ENCODE measurements at places on chromosomes 11 and 22.

DNA sequence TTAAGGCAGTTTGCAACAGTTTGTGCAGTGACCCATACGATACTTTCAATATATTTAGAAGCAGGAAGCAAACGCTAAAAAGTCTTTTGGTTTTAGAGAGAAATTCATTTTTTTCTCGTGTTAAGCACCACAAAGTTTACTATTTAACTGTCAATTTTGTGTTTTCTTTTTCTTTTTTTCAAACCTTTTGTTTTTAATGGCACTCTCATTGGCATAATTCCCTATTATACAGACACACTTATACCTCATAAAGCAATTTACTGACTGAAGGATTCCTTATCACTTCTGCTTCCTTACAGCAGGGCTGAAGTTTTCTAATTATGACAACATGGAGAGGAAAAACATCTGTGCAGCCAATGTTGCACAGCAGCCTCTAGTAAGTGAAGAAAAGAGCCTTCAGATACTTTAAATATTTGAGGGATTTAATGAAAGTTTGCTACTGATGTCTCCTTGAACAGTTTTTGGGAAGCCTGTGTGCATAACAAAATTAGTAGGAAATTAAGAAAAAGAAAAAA is 2191.2 kb downstream of the LRRC4C start:
- no peak for DNase-seq

- DNase-seq = no peak
Observed at GRCh38 chr22:38700270-38700788, 414 bp downstream of the JOSD1 start.

- DNase-seq = no peak
Observed at GRCh38 chr11:110974731-110975130, 262.5 kb upstream of the ARHGAP20 start.

DNA sequence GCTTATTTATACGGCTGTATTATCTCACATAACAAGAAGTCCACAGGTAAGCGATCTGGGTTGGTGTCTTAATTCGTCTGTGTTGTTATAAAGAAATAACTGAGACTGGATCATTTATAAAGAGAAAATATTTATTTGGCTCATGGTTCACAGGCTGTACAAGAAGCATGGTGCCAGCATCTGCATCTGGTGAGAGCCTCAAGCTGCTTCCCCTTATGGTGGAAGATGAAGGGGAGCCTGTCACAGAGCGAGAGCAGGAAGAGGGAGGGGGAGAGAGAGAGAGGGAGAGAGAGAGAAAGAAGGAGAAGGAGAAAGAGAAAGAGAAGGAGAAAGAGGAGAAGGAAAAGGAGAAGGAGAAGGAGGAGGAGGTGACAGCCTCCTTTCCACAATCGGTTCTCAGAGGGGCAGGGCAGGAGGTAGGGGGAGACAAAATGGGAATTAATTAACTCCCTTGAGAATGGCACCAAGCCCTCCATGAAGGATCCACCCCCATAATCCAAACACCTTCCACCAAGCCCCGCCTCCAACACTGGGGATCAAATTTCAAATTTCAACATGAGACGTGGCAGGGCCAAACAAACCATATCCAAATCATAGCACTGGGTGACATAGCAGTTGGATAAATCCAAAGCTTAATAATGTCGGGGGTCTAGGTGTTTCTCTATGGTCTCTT is 15.0 kb upstream of the TRIM44 start:
- DNase-seq = no peak

GRCh38 chr11:64008914-64009633 is 22.8 kb downstream of the OTUB1 start:
- DNase-seq = no peak

GRCh38 chr11:96388891-96389719 is 607 bp downstream of the CCDC82 start:
- no peak for DNase-seq

GRCh38 chr11:111792955-111793500 is 26.8 kb upstream of the PPP2R1B start:
- no peak for DNase-seq

DNA sequence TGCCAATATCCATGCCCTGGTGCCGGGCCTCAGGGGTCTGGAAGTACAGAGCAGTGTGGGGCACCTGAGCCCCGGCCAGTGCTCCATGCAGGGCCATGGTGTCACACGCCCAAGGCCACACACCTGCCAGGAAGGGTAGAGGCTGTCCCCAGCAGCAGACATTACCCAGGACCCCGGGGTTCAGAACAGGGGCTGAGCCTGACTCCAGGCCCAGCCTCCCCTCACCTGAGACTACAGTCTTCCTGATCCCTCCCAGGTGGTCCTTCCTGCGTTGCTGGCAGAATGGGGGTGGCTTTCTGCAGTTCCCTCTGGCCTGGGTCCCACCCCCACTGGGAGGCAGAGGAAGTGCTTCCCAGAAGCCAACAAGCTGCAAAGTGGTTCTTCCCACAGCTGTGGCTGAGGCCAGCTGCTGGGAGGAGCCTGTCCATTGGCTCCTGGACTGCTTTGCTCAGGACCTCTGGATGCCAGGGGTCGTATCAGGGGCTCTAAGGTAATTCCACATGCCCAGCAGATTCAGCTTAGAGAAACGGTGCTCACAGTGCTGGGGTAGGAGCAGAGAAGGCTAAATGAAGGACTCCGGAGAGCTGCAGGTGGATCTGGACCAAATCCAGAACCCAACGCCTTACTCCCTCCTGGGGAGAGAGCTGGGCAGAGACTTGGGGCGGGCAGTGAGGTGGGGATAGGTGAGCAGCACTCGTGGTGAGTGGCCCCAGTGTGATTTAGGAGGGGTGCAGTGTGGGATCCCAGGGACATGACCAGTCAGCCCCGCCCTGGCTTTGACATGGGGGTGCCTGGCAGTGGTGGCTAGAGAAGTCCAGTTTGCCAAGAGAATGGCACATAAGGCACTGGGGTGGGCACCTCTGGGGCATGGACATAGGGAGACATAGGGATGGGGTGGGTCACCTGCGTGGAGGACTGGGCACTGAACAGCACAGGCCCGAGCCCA is 12.6 kb downstream of the TCIRG1 start:
- no peak for DNase-seq

- DNase-seq = no peak
Observed at GRCh38 chr11:2588809-2589537, 110.8 kb downstream of the KCNQ1OT1 start.

GRCh38 chr11:68798221-68798813 is 43.4 kb downstream of the CPT1A start:
- DNase-seq = peak; percentile 21

DNA sequence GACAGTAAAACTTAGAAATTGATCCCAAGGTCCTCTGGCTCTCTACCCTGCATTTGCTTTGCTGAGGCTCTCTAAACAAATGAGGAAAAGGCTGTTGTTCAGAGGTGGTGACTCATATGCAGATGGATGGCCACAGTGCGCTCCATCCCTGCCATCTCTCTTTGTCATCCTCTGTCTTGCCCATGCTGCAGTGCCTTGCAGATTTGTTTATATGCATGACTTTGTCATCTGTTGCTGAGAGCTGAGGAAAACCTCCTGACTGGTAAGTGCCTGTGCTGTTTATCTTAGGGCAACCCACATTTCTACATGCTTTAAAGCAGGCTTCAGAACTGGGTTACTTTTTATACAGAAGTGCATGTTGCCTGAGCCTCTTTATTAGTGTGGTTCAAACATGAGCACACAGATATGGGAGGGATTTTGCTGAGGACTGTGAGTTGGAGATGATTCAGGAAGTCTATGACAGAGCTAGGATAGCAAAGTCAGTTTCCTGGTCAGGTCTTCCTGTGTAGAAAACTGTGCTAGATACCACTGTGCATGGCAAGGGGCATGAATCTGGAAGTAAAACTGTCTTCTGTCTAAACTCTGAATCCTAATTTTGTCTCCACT is 57.4 kb downstream of the JAM3 start:
- DNase-seq = no peak

DNA sequence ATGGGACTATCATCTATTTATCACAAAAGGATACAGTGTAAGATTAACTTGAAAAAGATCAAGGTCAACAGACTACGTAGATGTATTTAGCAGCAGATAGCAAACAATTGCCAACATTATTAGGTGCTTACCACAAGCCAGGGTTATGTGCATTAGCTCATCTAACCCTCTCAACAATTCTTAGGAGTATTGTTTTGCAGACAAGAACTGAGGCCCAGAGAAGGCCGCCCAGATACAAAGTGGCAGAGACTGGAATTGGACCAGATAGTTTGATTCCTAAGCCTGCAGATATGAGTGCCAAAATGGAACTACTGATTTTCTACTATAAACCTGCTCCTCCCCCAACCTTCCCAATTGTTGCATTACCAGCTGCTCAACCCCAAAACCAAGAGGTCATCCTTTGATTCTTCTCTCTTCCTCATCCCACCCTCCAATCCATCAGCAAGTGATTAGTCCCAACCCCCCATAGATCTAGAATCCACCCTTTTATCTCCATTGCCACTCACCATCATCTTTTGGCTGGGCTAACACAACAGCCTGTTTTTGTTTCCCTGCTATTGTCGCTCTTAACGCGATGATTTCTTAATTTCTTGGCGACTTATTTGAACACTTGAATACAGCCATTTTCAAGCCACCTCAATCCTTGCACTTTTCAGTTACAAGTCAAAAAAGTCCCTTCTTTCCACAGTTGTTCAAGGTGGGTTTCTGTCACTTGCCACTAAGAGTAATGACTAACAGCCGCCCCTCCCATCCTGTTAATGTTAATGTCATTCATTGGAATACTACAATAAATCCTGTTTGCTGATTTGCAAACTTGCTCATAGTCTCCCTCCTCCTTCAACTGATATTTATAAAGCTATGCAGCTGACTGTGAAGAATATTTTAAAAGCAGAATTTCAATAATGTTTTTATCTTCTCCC is 2.7 kb downstream of the TMEM123 start:
- no peak for DNase-seq

GRCh38 chr11:75324189-75324588 is 27.3 kb downstream of the ARRB1 start:
- no peak for DNase-seq

- DNase-seq = no peak
Observed at GRCh38 chr11:101030692-101031091, 98.9 kb downstream of the PGR start.
